Stimulated activated CD4-positive, alpha-beta T cell treated with anti-CD3 and anti-CD28 coated beads, TNF-alpha, amount 100 ng/mL, for 1 hour (primary cell): ENCODE measurements at places on chromosomes 16 and 17.

DNA sequence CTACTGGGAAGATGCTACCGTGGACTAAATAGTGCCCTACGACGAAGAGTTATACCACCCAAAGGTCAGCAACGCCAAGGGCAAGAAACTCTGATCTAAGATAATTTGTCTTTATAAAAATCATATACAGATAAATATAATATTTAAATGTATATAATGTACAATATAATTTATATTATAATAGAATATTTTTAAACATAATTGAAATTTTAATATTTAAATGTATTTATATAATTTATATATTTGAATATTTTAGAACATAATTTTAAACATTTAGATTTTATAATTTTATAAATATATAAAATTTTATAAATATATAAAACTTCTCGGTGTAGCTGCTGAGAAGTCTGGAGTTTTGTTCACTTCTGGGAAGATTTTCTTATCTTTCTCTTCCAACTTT is 209.2 kb downstream of the FOXL1 start:
- no peak for DNase-seq

DNA sequence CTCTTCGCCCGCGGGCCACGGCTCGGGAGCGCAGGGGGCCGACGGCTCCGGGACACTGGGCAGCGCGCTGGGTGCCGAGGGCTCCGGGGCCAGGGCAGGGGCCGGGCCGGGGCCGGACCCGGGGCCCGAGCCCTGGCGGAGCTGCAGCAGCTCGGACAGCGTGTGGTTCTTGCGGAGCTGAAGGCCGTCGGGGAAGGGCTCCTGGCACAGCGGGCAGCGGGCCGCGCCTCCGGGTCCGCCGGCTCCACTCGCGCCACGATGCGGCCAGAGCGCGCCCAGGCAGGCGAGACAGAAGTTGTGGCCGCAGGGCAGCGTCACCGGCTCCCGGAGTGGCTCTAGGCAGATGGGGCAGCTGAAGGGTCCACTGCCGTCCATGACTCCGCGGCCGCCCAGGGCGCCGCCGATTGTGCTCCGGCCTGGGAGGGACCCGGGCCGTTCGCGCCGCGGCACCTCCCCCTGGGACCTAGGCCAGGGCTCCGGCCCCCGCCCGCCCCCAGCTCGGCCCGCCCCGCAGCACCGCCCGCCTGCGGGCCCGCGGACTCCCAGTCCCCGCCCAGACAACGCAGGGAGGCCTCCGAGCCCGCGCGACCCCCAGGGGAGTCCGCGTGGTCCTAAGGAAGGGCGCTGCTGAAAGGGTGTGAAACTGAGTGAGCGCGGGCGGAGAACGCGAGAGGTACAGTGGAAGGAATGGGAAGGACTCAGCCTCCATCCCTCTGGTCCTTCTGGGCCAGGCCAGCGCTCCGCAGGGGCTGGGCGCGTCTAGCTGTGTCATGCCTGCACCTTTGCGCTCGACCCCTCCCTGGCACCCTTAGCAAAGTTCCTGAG is at the start of gene TRIM47:
Gene TRIM47, minus strand, starts transcription at position 408 of the 825 bp plus-strand sequence. Its CDS starts 33 bp downstream, at position 375.
- DNase-seq = no peak

- DNase-seq = no peak
These were observed 1.4 kb upstream of the CEP295NL start for GRCh38 chr17:78904371-78904770.

DNA sequence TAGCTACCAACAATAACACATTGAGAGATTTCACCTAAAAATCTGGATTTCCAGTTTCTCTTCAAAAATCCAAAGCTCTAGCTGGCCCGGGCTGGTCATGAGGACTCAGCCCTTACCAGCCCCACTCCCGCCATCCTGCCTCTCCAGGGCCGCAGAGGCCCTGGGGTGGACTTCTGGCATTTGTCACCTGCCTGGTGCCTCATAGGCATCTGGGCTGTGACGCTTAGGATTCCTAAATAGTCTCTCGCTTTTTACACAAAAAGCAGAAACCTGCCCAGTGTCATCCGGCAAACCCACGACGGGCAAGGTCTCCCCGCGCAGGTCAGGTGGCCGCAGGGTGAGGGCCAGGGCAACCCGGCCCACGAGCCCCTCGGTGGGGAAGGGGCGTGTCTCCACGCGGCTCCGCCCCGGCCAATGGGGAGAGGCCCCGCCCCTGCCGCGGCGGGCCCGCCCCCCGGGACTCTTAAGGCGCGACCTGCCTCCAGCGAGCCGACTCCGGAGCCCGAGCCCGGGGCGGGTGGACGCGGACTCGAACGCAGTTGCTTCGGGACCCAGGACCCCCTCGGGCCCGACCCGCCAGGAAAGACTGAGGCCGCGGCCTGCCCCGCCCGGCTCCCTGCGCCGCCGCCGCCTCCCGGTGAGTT is at the start of gene VASN:
Gene VASN, plus strand, starts transcription at position 492 of the 644 bp plus-strand sequence. CDS start 9,030 bp downstream, outside the sequence.
- peak; percentile 58 for DNase-seq

DNA sequence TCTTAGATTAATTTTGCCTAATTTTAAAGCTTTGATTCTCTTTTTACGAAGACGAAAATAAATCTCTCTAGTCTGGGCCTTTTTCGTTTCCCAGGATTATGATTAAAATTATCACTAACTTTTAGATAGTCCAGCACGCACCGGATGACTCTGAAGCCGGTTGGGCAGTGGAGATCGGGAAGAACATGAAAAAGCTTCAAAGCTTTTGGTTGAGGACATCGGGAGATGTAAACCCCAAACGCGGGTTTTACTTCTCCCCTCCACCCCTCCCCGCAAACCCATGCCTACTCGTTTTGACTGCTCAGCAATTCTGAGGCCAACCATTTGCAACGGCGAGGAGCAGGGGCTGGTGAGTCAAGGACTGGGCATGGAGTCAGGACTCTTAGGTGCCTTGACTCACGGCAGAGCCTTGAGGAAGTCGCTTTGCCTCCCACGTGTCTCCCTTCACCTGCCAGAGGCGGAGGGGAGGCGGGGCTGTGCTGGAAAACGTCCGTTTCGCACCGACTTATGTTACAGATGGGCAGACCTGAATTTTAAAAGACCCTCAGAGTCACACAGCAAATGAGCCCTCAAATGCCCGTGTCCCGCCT is 989 bp upstream of the DUSP14 start:
- peak; percentile 27 for DNase-seq

DNA sequence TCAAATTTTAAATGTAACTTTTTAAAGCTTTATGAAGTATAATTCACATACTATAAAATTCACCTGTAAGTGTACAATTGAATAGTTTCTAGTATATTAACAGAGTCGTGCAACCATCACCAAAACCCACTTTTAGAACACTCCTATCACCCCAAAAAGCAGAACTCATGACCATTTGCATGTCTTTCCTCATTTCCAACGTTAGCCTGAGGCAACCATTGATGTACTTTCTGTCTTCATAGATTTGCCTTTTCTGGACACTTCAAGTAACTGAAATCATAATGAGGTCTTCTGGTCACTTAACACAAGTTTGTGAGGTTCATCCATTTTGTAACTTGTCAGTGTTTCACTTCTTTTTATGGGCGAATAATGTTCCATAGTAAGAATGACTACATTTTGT is 33.2 kb downstream of the METTL16 start:
- DNase-seq = no peak
